ENCODE measurements at places on chromosomes 2 and 18.

DNA sequence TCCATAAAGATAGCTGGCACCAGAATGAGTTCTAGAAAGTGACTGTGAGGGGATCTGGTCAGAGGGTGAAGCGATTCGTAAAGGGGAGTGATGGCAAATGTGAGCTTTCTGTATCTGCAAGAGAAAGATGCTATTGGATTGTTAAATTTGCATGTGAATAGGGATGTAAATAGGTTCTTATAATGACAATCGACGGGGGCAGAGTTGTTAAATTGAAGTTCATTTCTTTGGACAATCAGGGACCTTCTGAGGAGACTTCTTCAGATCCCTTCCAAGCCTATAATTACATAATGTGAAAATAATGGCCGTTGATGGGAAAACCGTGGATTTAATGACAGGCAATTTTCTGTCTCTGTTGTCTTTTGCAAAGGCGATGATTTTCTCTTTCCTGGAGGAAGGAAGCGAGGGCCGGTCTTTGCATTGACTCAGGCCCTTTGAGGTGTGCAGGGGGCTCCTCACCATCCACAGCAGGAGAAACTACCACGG lies 52.2 kb upstream of the TMEM18 start:
- DNase-seq: no peak

DNA sequence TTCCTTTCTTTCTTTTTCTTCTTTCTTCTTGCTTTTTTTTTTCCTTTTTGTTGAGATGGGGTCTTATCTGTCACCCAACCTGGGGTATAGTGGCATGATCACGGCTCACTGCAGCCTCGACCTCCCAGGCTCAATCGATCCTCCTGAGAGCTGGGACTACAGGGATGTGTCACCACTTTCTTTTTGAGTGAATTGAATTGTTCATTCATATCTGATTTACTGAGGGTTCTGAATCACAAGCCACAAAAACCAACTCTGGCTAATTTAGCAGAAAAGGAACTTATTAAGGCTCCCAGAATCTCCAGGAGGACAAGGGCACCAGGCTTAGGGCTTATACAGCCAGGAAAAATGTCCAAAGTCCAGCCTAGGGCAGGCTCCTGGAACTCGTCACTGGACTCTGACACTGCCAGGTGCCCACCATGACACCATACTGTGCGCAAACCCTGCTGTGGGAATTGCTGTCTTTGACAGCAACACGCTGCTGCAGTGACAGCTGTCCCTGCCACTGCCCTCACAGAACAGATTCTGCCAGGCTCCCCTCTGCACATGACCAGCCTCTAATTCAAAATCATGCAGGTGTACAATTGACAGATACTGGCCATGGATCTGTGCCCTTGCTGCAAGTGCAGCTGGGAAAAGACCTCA lies 42.9 kb upstream of the EML6 start:
- no peak for DNase-seq

DNA sequence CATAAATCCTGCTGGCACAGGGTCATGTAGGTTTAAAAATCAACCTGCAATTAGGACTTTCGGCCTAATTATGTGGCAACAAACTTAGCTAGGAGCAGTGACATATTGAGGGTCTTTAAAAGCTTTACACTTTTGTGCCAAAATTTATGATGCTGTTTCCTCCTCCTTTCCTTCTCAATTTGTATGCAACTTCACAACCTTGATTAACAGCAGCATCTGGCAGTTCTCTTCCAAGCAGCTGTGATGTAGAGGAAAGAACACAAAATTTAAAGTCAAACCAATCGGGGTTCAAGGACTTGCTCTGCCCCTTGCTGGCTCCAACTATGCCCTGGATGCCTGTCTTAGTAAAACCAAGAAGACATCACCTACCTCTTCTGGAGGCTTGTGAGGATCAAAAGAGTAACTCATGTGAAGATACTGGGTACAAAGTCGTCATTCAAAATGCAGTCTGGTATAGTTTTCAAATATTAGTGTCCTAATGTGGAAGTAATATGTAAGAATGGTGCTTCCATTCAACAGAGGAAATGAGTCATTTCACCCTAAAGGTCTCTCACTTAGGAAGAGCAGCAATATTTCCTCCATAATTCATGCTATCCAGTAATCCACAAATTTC lies 94.7 kb downstream of the ANKRD44 start:
- no peak for DNase-seq

- DNase-seq: no peak
These were observed 77.2 kb upstream of the NFU1 start for GRCh38 chr2:69514406-69514805.

GRCh38 chr2:168529900-168530561 lies 74.0 kb downstream of the CERS6 start:
- no peak for DNase-seq

DNA sequence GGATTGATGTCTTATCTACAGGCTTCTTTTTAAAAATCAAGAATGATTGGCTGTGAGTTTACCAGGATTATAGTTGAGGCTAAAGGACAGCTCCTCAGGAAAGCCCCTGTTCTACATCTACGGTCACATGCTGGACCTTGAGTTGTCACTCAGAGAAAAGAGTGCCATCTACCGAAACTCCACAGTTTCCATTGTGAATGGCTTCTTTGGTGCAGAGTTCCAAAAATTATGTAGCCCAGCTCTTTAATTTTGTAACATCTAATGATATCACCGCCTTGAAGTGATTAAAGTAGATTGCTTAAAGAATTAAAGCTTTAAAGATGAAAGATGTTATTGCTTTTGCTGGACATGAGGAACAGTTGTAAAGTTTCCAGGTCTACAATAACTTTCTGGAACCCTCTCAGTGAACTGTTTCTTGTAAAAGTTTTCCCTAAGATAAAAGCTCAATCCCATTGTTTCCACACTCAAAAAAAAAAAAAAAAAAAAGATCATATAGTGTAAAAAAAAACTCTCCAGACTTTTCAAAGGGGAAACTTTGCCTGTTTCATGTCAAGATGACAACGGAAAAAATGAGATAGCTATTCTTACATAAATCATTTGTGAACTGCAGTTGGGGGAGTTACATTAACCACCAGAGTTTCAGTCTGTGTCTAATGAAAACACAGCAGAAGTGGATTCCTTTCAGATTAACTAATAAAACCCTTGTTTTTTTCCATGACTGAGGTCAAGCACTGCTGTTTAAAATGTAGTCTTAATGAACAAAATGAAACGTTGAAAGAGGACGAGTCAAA lies 4.3 kb downstream of the COL3A1 start:
- no peak for DNase-seq

GRCh38 chr2:234629596-234629995 lies 132.7 kb upstream of the ARL4C start:
- no peak for DNase-seq

DNA sequence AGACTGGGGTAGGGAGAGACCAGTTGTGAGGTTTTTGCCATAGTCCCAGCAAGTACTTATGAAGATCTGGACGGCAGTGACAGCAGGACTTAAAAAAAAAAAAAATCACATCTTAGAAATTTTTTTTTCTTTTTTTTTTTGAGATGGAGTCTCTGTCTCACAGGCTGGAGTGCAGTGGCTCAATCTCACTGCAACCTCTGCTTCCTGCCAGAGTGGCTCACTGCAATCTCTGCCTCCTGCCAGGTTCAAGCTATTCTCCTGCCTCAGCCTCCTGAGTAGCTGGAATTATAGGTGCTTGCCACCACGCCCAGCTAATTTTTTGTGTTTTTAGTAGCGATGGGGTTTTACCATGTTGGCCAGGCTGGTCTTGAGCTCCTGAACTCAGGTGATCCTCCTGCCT lies 22.4 kb upstream of the STAT4 start:
- DNase-seq: no peak

GRCh38 chr18:48897531-48897930 lies 53.2 kb downstream of the SMAD7 start:
- DNase-seq: no peak

GRCh38 chr18:10349561-10349960 lies 104.9 kb upstream of the APCDD1 start:
- DNase-seq: no peak

GRCh38 chr2:173513107-173513727 lies 158.5 kb downstream of the CDCA7 start:
- no peak for DNase-seq

DNA sequence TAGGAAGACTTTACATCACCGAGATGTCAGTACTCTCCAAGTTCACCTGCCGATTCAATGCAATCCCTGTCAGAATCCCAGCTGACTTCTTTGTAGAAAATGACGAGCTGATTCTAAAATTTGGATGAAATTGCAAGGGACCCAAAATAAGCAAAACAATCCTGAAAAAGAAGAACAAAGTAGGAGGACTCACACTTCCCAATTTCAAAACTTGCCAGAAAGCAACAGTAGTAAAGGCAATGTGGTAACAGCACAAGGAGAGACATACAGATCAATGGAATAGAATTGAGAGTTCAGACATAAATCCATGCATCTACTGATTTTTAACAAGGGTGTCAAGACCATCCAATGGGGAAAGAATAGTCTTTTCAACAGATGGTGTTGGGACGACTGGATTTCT lies 52.2 kb downstream of the SMAD7 start:
- no peak for DNase-seq

GRCh38 chr18:8348051-8348720 lies 261.1 kb upstream of the RAB12 start:
- no peak for DNase-seq
